ENCODE measurements at places on chromosomes 7 and 10.

- no peak for DNase-seq
These were observed 85.0 kb downstream of the BTRC start for GRCh38 chr10:101438881-101439391.

GRCh38 chr7:122762071-122762470 is 59.3 kb upstream of the RNF148 start:
- DNase-seq: no peak

DNA sequence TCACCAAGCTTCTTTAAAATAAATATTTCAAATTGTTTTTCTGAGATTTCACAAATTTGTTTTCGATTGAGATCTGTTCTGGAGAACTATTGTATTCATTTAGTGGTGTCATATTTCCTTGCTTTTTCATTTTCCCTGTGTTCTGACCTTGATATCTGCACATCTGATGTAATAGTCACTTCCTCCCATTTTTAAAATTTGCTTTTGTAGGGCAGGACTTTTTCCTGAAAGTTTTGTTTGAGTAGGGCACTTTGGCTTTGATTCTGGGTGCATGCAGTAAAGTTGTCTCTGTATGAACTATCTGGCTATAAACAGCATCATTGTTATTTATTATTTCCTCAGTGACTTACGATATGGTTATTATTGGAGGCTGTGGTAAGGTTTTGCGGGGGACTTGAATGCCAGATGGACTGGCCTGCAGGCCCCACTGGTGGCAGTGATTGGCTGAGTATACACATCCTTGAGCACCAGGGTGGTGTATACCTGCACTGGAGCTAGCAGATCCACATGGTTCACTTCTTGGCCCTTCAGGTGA is 83.6 kb downstream of the CSTF2T start:
- DNase-seq: no peak

DNA sequence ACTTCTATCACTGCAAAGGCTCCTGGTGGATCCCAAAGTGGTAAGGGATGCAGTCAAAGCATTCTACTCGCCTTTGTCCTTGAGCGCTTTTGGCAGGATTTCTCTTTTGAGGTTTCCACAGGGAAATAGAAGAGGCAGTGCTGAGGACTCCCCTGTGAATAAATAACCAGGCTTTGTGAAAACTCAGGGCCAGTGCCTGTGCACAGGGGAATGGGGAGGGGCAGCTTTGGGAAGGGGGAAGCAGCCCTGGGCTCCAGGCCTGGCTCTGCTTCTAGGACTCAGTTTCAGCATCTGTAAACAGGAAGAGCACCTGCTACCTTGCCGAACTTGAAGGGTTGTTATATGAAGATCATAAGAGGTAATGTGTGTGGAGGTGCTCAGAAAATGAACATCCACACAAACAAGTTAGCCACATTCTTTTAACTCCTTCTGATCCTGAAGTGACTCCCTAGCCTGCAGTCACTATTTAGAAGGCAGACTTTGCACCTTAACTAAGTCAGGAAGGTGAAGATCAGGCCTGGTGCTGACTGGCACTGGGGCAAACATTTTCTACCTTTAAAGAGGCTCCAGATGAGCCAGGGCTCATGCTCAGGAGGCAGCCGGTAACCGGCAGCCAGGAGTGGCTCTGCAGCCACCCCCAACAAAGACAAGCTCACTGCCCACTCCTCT is 22.5 kb upstream of the MMP21 start:
- no peak for DNase-seq

DNA sequence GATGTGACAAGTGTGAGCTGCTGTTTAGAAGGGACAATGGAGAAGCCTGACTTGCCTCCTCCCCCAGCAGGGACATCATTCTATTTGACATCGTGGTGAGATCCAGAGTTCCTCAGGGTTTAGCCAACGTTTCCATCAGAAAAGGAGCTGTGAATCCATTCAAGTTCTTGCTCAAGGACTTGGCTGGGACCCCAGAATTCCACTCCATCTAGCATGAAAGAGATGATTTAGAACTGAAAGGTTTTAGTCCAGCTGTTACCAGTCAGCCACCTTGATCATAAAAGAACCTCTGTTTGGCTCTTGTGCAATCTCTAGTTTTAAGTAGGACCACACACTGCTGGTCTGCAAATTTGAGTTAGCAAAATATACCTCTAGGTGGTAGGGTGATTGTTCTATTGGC is 337.6 kb downstream of the FRMD4A start:
- DNase-seq: no peak

DNA sequence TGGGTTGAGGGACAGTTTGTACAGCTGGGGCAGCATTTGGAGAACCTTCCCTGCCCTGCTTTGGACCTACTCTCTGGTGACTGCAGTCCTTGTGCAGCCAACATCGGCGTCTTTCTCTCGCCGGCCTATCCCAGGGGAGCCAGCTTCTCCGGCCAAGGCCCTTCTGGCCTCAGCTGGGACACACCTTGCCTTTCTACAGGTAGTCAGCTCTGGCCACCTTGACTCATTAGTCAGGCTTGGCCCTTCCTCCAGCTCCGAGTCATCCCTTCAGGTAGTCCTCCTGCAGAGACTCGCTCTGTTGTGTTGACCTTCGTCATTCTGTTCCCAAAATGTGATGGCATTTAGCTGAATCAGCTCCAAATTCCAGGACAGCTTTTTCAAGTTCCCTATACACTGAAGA is 145.0 kb upstream of the CHST15 start:
- DNase-seq: no peak

GRCh38 chr10:132233501-132234085 is 46.8 kb downstream of the DPYSL4 start:
- no peak for DNase-seq

DNA sequence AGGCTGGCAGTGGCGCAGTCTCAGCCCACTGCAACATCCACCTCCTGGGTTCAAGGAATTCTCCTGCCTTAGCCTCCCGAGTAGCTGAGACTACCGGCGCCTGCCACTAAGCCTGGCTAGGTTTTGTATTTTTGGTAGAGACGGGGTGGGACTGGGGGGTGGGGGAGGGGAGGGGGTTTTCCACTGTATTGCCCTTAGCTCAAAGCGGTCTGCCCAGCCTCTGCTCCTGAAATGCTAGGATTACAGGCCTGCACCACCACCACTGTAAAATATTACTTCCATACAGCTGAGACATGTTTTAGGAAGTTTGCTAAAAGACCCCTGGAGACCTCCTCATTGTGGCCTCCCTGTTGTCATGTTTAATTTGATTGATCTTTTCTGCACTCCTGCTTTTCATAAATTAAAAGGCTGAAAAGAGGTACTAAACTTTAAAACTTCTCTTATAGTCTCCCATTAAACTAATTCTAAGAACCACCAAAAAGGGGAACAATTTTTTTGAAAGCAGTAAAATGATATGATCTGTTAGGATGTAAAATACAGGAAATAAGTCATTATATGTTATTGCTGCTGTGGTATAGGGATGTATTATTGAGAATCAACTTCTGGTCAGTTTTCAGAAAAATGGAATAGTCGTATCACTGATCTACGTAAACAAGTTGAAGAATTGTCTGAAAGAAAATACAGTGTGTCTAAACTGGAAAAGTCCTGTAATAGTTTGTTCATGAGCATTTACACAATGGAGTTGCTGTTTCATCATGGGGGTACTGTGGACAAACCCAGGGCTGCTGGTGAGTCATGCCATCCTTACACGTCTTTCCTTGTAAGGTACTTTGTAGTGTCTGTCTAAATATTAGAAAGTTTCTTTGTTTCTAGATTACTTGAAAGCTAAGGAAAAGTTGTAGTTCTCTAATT is 72.9 kb upstream of the TMEM248 start:
- no peak for DNase-seq

DNA sequence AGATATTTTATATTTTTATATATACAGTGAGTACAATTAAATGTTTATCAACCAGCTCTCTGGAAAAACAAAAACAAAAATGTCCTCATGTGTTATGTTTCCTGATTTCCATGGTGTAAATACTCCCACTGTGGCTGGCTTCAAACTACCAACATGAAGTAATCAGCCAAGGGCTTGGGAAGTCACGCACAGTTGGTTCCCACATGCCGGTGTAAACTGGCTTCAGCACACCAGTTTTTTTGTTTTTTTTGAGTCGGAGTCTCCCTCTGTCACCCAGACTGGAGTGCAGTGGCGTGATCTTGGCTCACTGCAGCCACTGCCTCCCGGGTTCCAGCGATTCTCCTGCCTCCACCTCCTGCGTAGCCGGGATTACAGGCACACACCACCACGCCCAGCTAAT is 11.8 kb downstream of the OSBPL3 start:
- no peak for DNase-seq

GRCh38 chr7:132533916-132534315 is 42.4 kb downstream of the PLXNA4 start:
- no peak for DNase-seq

GRCh38 chr10:71143170-71143569 is 69.2 kb upstream of the UNC5B start:
- no peak for DNase-seq

DNA sequence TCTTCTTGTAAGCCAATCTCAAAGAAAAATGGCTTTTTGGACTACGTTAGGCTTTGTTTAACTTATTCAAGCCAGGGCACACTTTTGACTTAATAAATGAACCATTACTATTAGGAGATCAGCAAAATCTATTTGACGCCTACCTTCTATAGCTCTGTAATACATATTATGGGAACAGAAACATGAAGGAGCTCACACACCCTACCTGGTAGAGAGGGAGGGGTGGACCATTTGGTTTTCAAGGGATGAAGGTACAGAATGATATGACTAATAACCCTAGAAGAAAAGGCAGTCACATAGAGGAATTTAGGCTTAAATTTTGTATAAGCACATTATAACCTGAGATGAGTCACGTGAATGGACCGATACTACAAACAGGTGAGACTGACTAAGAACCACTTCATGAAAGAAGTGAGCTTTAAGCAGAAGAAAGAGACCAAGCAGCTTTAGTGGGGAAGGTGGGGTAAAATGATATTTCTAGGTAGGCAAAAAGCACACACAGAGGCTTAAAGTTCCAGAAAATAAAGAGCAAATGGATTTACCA is 106.8 kb upstream of the CTTNBP2 start:
- DNase-seq: no peak

DNA sequence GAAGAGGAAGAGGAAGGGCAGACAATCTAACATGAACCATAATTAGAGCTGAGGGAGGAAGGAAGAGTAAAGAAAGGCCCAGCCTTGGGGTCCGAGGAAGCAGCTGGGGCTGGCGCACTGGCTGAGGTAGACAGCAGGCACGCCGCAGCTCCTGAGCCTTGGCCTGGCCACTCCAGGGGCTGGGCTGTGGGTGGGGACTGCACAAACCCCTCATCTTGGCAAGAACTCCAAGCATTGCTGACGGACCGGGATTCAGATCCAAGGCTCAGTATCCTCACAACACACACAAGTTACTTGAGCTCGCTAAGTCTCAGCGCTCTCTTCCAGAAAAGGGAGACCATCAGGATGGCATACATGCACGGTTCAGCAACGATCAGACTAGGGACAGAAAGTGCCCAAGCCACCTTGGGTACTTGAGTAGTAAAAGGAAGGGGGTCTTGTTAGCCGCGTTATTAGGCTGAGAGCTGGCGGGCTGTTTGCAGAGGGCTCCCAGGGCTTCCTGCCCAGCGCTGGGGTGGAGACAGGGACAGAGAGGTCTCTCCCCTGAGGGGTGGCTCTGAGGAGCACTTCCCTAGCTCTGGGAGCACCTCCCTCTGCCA is 4.5 kb downstream of the TNS3 start:
- no peak for DNase-seq

GRCh38 chr10:11663763-11664555 is 52.5 kb upstream of the USP6NL start:
- no peak for DNase-seq

DNA sequence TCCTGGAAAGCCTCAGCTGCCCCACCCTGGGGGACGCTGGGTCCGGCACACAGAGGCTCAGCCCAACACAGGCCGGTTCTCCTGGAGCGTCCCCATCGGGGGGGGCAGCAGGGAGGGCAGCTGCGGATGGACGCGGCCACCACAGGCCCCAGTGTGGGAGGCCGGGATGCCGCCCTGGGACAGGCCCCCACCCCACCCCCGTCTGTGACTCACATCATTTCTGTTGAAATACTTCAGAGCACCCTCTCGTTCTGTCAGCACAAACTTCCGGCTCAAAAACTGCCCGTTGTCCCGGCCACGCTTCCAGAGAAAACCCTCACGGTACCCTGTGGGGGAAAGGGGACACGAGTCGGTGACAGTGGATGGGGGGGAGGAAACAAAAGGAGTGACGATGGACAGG is 28.5 kb downstream of the GET4 start:
- no peak for DNase-seq

DNA sequence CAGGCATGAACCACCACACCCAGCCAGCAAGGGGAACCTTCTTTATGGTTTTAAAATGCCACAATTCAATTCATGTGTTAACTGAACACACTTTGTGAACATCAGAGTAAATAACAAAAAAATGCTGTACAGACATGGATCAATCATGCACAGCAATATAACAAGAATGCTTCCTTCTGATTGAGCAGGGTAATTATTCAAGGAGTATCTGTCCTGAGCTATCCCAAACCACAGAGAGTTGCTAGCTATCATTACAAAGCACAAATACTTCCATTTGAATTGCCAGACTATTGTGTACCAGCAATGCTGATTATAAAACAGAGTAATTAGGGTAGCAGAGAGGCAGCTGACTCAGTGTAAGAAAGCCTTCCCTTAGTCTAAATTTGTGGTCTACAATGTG is 11.3 kb upstream of the RHOBTB1 start:
- no peak for DNase-seq

DNA sequence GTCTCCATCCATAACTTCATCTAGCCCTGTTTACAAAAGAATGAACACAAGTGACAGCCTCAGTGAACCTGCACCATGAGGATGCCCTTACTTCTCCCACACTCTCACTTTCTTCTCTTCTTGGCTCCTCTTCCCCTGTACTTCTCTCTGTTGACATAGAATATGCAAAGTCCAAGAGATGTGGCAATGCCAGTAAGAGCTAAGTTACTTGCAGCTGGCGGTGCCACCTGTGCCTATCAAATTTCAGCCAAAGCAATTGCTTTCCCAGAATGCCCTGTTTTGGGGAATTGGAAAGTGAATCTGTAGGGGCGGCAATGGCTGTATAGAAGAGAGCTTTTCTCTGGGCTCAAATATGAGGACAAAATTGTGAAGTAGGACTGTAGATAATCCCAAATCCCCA is 557.8 kb downstream of the AUTS2 start:
- no peak for DNase-seq

DNA sequence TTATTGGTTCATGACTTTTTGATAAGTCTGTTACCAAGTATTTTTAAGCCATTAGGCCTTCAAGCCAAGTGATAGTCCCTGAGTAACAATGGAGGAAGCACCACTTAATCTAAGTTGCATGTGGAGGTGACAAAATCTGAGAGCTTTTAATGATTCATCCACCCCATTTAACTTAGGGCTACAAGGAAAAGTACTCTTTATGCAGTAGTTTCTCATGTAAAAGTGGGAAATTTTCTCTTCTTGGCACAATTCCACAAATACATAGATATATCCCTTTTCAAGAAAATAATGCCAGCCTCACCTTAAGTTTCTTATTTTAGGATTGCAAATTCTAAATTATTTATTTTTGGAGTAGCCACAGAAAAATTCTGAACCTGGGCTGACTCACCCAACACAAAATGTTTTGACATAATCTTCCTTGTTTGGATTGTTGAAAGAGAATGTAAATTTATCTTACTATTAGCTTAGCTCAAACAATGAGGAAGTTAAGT is 85.7 kb downstream of the SUGCT start:
- no peak for DNase-seq
